Heart right ventricle (tissue), 16 donors: ENCODE measurements at places on chromosomes 2 and 18. TPM values are rescaled to one million over a fixed set of nuclear protein-coding genes. Genes with fewer than 3 reads are reported as not detected.

DNA sequence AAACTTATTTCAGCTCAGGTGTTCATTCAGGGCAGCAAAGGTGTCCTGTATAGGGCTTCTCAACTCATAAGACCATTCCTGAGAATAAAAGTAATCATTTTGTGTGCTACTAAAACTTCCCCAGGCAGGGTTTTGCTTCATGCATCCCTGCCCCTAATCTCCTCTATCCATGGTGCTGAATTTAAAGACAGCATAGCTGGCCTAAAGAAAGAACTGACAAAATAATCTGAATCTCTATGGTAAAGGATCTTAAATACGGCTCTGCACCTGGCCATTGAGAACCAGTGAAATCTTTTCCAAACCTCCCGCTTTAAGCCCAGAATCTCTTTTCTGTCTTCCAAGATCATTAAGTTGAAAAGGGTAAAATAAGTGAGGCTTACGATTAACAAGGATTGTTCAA, 292.1 kb upstream of the KLHL29 start:
- no peak for DNase-seq

CAB39 gene
- 90.6 TPM for total RNA-seq

- DNase-seq = no peak
Observed at GRCh38 chr2:174789001-174789400, 24.7 kb upstream of the CHRNA1 start.

DNA sequence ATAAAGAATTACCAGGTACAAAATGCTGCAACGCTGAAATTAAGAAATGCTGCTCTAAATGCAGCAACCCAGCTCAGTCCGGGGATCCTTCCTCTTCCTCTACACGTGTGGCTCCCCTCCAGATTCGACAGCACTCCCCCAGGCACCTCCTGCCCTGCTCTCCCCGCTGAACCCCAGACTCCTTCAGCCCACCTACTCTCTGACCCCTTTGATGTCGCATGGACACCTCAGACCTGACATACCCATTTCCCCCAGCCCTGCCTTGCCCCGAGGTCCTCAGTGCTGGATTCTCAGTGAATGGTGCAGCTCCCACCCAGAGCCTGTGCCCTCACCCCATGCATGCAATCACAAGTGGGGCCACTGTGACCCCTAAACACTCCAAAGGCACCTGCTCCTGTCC, 4.6 kb upstream of the ADRA2B start:
- DNase-seq = no peak

GRCh38 chr2:226839951-226840350, 4.1 kb downstream of the RHBDD1 start:
- DNase-seq = no peak

- no peak for DNase-seq
Observed at GRCh38 chr2:120287183-120288015, 34.7 kb downstream of the RALB start.
